Left kidney (tissue), 8 donors: ENCODE measurements at places on chromosomes 7 and 10.

DNA sequence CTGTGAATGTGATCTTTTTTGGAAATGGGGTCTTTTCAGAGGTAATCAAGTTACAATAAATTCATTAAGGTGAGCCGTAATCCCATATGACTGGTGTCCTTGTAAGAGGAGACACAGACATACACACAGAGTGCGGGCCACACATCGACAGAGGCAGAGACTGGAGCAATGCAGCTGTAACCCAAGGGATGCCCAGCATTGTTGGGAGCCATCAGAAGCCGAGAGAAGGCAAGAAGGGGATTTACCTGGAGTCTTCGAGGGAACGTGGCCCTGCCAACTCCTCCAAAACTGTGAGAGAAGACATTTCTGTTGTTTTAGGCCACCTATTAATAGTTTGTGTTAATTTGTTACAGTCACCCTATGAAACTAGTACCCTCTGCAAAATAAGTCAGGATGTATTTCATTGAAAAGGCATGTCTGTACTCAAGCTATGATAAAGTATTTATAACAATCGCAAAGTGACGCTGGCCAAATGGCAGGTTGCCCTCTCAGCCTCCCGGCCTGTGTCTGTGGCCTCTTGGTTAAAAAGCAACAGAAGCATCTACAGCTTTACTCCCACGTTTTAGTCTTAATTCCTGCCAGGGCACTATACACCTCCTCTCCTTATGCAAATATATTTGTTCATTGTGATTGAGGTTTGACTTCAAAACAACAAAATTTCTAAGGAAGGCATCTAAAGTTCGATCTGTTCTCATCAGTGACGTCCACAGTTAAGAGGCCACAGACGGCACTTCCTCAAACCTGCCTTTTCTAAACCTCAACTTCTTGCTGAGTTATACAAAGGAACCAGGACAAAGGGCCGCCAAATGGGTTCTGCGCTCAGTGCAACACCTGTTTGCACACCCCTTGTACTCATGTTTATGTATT, 46.8 kb downstream of the HIPK2 start:
- DNase-seq: no peak

- DNase-seq: no peak
Measured at GRCh38 chr7:1979591-1980560, 252.9 kb downstream of the MAD1L1 start.

DNA sequence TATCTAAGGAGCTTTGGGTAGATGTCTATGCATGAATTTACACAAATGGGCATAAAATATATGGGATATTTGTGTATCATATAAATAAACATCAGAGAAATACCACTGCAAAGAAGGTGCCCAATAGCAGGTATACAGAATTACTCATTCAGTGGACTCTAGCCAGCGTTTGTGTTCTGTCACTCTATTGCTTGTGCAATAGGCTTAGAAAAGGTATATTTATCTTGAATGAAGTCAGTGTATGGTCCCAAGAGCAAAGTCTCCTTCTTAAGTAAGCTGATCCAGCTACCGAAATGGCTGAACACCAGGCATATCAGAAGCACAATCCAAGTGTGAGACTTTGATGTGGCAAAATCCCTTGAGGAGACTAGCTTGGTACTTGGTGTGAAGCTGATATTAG, 1058.4 kb downstream of the SORCS1 start:
- DNase-seq: no peak

DNA sequence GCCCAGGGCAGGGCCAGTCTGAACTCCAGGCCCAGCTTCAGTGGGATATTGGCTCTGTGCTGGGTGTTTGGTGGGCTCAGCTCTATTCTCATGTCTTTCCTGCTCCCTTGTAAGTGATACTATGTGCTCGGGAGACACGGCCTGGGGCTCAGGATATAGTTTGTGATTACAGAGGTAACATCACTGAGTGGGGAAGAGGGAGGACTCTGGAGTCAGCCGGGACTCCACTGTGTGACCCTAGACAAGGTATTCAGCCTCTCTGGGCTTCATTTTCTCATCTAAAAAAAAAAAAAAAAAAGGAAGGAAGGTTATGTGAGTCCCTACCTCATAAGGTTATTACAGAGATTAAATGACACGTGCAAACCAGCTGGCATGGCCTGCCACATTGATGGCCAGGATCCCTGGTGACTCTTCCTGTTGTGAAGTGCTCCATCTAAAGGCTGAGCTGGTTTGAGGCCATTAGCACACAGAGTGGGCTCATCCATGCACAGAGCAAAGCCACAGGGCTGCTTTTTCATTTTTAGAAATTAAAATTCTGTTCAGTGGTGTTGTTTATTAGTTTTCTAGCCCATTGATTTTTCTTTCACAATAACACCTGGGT, 15.7 kb downstream of the SLC13A4 start:
- no peak for DNase-seq

DNA sequence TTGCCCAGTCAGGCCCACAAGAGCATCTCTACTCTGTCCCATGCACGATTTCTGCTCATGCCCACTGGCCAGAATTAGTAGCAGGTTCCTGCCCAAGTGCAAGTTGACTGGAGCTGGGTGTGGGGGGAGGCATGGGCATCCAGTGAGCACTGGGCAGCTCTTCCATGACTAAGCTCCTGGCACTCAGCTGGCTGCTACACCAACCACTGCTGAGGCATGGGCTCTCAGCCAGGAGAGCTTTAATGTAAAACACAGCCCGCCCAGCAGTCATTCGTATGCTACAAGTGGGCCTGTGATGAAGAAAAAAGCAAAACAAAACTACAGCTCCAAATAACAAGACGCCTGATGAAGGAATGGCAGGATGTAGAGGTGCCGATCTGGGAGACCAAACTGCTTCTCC, 335.4 kb upstream of the PFKP start:
- DNase-seq: no peak

DNA sequence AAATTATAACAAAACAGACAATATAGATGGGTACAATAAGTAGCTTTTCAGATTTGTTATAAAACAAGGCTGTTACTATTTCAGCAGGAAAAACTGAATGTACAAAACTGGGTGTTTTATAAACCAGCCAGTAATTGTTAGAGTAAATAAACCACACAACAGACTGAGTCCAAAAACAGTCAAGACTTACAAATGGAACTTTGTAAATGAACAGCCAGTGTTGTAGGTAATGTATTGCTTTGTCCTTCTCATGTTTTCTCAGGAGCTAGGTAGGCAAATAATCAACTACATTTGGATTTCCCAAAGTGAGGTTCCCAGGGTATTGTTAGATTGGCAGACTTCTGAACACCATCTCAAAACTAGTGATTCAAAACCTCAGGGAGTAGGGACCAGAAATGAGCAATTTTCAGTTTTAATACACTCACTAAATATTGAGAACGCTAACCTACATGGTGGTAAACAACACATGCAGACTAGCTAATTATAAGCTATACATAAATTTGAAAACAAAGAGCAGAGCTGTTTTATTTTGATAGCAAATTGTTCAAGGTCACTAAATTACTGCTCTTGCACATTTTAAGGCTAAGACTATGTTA, 36.2 kb downstream of the HERPUD2 start:
- no peak for DNase-seq

DNA sequence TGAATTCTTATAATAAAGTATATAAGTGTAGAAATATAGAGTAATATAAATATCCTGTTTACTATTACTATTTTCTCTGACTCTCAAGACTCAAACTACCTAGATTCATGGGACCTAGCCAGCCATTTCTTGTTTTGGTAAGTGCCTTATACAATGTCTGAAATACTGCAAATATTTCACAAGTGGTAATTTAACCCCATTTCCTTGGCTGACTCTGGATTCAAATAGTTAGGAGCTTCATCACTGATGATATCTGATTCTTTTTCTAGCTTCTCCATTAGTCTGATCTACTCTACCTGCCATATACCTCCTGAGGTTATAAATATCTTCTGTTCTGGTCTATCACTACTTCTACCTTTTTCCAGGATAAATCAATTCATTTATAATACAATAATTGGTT, 6.4 kb upstream of the RALA start:
- no peak for DNase-seq

DNA sequence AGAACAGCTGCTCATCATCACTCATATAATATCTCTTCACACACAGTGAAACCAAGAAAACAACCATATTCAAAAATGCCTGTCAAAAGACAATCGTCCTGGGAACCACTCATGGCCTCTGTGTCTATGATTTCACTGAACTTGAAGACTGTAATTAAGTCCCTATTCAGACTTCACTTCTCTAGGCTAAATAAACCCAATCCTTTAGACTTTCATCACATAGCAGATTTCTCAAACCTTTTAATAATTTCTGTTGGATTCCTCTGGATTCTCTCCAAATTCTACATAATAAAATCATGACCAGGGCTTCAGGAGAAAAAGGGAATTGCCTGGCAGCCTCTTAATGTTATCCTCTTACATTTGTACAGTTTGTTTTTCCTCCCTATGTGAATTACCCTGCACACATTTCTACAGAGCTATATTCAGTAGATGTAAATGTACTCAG, 201.1 kb downstream of the LRRN3 start:
- no peak for DNase-seq

- DNase-seq: no peak
Measured at GRCh38 chr10:50503661-50504320, 120.0 kb downstream of the SGMS1 start.

DNA sequence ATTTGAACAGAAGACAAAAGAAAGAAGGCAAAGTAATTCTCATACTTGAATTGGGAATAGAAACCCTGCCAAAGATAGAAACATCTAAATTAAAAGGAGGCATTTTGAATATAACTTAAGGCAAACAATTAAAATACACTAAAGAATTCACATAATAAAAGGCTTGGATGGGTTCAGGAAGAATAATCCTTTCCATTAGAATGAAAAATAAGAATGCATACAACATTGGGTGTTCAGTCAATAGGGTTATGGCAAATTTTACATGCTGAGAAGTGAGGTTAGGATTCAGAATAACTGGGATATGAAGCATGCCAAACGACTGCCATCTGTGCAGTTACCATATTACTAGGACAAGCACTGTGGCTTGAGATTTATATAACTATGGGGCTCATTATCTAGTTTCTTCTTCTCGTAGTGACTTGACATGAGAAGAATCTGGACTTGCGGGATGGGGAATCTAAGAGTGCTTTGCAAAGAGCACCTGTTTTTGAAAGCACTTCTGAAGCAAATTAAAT, 326.5 kb downstream of the THSD7A start:
- DNase-seq: no peak

GRCh38 chr10:76127984-76128589, 696.7 kb downstream of the LRMDA start:
- DNase-seq: no peak

DNA sequence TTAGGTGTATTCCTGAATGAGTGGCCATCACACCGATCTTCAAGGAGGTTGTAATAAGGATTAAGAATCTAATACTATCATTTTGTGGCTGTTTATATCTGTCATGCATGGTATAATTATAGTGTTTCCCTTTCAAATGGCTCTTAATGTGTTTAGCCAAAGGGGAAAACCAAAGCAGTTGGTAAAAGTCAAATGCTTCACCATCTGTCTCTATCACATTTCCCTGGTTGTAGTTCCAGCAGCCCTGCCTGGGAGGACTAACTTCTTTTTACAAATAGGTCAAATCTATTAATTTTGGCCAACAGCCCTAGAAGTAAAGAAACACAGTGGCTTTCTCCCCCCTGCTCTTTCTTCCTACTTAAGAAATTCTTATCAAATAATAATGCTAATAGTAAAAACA, 56.7 kb downstream of the ZNF365 start:
- DNase-seq: no peak

DNA sequence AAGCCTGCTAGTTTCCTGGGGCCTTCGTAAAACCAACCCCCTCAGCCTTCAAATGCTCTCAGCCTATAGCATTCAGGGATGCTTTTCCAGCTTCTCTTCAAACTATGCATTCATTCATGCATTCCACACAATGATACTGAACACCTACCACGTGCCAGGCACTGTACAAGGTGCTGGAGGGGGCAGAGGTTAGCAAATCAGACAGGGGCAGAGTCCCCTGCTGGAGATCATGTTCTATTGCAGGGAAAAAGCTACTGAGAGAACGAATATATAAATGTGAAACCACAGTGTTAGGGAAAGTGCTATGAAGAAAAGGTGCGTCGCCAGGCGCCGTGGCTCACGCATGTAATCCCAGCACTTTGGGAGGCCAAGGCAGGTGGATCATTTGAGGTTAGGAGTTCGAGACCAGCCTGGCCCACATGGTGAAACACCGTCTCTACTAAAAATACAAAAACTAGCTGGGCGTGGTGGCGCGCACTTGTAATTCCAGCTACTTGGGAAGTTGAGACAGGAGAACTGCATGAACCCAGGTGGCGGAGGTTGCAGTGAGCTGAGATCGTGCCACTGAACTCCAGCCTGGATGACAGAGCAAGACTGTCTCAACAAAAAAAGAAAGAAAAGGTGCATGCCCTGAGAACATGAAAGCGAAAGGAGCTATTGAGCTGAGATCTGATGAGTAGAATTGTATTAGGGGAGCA, 64.6 kb upstream of the CALN1 start:
- no peak for DNase-seq

GRCh38 chr10:26505491-26505890, 67.3 kb downstream of the APBB1IP start:
- DNase-seq: no peak

GRCh38 chr10:4632757-4633156, 193.2 kb upstream of the AKR1E2 start:
- no peak for DNase-seq

GRCh38 chr7:97017192-97018125, 7.2 kb downstream of the DLX5 start:
- DNase-seq: no peak

DNA sequence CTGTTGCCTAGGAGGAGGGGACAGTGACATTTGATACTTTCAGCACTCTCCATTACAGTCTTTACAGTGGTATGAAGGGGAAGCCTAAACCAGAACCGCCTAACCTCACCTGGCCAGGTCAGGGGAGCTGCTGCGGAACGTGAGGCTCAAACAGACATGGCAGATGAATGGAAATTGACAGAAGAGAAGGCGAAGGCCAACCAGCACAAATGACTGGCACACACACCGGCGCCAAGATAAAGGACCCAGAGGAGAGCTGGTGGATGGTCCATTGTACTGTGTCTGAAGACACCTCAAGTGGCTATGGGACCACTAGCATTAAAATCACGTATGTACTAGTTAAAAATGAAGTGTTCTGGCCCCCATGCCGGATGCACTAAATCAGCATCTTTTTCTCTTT, 53.0 kb downstream of the JCAD start:
- no peak for DNase-seq

GRCh38 chr10:79028056-79028430, 40.7 kb upstream of the ZMIZ1 start:
- DNase-seq: no peak

DNA sequence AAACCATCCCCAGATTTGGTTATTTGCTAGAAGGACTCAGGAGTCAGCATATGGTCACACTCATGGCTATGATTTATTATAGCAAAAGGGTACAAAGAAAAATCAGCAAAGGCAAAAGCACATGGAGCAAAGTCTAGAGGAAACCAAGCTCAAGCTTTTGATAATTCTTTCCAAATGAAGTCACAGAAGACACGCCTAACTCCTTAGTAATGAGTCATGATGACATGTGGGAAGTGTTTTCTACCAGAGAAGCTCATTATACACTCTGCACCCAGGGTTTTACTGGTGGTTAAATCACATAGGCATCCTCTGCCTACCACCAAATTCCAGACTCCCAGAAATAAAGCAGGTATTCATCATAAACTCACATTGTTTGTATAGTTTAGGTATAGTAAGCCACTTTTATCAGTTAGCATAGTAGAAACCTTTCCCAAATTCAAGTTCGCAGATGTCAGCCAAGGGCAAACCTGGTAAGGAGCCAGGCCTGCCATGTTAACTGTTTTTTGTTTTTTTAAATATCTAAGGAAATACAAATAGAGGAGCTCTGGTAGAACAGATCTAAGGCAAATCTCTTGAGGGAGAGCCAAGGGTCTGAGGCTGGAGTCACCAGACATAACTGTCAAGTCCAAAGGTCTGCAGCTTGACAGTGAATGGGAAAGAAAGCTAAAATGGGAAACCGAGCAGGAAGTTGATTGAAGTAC, 15.4 kb upstream of the HIBADH start:
- DNase-seq: no peak
